ENCODE measurements at places on chromosomes 13 and 19.

GRCh38 chr19:58498316-58499020, 13.3 kb downstream of the SLC27A5 start:
- no peak for DNase-seq

DNA sequence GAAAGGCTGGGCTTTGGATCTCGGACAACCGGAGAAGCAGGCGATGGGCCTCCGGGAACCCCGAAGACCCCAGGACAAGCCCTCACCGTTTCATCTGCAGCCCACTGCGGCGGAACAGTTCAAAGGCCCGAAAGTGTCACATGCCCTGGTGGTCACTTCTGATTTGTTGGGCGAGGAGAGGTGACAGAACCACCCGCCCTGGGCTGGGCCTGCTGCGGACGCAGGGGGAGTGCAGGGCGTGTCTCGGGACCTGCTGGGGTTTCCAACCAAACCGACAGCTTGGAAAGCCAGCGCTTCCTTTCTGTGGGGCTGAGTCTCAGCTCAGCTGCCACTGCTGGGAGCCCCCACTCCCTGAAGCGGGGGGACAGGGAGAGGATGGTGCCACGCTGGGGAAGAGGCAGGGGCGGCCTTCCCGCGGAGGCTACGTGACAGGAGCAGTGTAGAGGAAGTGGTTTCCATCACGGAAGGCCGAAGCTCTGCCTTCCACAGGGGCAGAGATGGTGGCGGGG, 22.8 kb upstream of the ZBTB7A start:
- no peak for DNase-seq

- DNase-seq, result peak; percentile 13
These were observed 431.4 kb downstream of the TBC1D4 start for GRCh38 chr13:75050419-75051046.

- DNase-seq, result peak; percentile 70
These were observed 43.8 kb downstream of the DCT start for GRCh38 chr13:94435604-94436226.

GRCh38 chr13:110634558-110634957, 19.2 kb downstream of the NAXD start:
- peak; percentile 43 for DNase-seq

GRCh38 chr19:18097993-18098890, 664 bp downstream of the MAST3 start:
- DNase-seq, result no peak

- DNase-seq, result peak; percentile 99
These were observed 67.0 kb upstream of the SERP2 start for GRCh38 chr13:44306371-44307192.
